Brain pericyte (primary cell): ENCODE measurements at places on chromosomes 1 and 21.

DNA sequence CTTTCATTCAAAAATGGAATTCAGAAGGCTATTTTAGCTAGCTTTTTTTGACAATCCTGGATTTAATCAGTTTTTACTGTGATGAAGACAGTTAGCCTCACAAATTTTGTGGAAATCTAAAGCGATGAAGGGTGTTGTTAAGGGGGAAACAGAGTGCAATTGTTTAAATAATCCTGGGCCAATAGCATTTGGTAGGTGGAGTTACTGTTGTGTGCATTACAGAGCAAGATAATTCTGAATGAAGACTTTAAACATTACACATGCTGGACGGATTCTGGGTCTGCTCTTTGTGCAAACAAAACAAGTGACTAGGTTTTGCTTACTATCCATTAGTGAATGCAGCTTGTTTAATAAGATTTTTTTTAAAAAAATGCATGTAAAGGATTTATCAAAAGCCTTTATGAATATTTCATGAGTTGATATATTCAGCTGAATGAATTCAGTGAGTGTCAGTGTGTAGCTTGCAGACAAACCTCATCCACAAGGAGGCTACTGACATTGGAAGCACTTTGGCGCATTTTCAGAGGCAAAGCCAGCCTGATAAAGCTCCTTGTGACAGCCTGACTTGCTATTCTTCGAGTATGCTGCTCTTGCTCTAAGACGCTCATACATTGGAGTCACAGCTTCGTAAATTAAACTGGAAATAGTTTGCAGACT lies 199.6 kb downstream of the PDE4B start:
- DNase-seq: no peak

DNA sequence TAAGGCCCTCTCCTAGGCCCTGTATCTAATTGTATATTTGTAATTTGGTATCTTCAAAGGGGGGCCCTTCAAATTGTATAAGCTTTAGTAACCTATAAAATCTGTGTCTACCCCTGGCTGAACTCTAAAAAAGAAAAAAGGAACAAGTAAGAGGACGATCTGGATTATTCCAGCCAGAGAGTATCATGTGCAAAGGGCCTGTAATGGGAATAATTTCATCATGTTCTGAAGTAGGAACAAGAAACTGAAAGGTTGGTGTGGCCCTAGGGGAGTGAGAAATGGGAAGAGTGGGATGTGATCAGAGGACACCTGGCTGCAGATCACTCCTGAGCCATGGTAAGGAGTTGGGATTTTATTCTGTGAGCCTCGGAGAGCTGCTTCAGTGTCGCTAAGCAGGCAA lies 14.7 kb downstream of the PTAFR start:
- no peak for DNase-seq

GRCh38 chr1:30311749-30312148 lies 411.6 kb downstream of the MATN1 start:
- DNase-seq: no peak

DNA sequence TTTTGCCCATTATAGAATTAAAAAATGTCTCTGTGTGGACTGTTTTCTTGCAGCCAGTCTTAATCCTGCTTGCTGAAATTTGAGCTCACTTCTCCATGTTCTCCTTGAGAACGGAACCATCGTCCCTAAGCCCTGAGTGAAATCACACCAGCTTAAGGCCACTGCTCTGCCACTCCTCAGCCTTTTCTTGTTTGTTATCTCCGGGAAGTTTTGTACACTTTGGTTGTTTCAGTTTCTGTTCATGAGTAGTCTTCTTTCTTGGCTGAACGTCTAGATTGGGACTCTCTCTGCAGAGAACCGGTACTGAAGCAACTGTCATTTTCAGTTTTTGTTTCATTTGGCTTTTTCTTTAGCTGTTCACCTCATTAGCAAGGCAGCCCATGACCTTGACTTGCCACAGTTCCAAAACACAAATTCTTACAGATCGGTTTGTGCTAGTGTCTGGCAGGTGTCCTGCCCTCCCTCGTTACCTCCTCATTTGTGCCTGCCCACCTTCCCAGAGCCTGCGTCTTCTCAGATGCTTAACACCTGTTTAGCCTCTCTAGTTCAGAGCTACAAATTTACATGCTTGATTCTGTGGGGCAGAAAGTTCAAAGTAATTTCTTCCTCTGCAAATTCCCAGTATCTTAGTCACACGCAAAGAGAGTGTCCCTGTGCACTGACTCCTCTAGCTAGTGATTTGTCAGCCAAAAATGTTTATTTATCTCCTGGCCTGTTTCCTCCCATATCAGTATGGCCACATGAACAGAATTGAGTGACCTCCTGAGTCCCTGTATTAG lies 12.4 kb downstream of the PSEN2 start:
- no peak for DNase-seq

DNA sequence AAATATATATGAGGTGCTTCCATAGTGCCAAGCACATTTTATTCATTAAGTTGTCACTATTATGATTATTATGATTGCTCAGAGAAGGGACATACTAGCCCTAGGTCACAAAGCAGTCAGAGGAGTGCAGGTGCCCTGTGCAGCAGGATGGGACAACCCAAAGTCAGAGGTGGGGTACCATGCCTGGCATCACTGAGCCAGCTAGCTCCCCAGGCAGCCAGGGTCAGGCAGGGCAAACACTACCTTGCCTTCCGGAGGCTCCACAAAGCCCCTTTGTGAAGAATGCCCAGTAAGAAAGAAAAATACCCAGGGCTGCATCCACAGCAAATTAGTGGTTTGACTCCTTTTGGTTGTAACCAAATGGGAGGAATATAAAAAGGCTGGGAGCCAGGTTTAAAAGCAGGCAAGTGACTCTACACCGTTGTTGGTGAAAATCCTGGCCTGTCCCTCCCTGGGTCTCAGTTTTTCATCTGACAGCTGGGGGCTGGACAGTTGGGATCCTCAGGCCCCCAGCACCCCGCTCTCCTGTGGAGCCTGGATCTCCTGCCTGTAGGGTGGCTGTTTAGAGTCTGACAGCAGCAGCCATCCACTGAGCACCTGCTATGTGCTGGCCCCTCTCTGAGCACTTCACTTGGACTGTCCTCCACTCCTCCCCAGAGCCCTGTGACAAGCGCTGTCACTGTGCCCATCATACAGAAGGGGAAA lies 98.8 kb downstream of the GLIS1 start:
- DNase-seq: no peak
